ENCODE measurements at places on chromosomes 2 and 18.

- no peak for DNase-seq
Observed at GRCh38 chr2:123816203-123816602, 208.9 kb upstream of the CNTNAP5 start.

- DNase-seq: no peak
Observed at GRCh38 chr2:234374150-234374508, 122.8 kb downstream of the ARL4C start.

GRCh38 chr2:241977557-241978300, 108.2 kb downstream of the RTP5 start:
- no peak for DNase-seq

DNA sequence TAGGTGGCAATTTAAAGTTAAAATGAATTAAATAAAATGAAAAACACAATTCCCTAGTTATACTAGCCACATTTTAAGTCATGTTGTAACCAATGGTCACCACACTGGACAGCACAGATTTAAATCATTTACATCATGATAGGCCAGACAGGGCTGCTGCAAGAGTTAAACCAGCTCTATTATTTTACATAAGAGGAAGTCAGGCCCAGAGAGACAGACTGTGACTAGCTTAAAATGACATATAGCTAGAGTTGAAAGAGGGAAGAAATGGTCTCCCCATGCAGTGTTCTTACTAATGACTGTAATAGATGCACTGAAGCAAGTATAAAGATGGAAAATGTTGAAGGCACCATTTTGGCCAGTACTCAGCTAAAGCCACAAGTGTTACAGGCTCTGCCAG, 69.6 kb downstream of the SLC66A3 start:
- no peak for DNase-seq

GRCh38 chr2:217792626-217793527, 209.9 kb downstream of the TNS1 start:
- no peak for DNase-seq

GRCh38 chr2:212364112-212364985, 174.3 kb downstream of the ERBB4 start:
- no peak for DNase-seq

GRCh38 chr2:231124838-231125568, at the start of gene HTR2B:
Gene HTR2B (minus strand): TSS chr2:231125042. CDS start chr2:231123764, 1,278 bp downstream.
- DNase-seq: no peak

- DNase-seq: no peak
Observed at GRCh38 chr2:236603361-236604015, 33.9 kb downstream of the ACKR3 start.

DNA sequence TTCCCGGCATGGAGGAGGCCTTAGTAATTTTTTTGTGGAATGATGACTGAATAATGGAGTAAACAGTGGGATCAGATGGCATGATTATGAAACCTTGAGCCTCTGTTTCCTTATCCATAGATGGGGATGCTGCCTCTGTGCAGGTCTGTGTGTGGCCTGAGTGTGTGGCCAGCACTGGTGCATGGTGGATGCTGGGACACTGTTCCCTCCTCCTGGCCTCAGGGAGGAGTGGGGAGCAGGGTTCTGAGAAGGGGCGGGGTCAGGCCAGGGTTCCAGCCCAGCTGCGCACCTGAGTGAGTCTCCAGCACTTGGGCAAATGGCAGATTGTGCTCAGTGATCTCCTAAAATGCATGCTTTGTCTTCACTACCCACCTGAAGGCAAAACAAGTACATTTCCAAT, 66.4 kb downstream of the DCDC2C start:
- no peak for DNase-seq

- no peak for DNase-seq
Observed at GRCh38 chr2:98730053-98730706, 752 bp downstream of the MGAT4A start.

DNA sequence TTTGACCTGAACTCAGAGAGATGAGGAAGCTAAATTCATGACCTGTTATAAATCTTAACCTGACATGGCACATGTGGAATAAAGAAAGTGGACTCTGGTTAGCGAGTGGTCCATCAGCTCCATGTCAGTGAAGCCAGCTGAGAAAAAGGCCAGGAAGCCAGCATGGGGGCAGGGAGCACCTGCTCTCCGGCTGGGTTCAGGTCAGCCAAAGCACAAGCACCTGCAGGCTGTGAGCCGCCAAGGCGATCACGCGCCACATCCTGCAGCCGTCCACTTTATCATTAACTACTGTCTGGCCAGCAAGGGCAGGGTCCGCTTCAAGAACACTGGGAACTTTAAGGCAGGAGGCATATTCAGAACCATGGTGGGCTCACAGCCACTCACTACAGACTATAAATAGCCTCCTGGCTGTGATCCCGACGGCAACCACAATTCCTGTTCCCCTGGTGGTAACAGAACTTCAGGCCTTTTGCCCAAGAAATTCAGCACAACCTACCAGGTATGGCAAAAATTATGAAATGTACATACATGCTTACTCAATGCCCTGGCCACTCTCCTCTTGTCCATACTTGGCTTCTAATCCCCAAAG, 35.5 kb downstream of the ACVR1 start:
- DNase-seq: no peak

DNA sequence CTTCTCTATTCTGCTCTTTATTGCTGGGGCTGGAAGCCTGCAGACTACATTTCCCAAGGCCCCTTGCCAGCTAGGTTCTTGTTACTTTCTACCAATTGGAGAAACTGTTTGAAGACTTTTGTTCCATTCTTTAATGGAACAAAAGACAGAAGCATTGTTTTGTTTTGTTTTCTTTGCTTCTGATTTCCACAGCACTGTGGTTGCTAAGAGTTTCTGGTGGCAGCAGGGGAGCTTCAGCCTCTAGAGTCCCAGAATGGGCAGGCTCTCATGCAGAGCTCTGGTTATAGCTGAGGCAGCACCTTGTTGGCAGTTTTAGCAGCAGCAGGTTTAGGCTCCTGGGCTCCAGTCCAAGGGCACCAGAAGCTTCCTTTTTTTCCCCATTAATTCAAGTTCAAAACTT, 234.3 kb downstream of the ETAA1 start:
- DNase-seq: no peak

- no peak for DNase-seq
Observed at GRCh38 chr2:234033174-234033573, 17.3 kb upstream of the SPP2 start.

DNA sequence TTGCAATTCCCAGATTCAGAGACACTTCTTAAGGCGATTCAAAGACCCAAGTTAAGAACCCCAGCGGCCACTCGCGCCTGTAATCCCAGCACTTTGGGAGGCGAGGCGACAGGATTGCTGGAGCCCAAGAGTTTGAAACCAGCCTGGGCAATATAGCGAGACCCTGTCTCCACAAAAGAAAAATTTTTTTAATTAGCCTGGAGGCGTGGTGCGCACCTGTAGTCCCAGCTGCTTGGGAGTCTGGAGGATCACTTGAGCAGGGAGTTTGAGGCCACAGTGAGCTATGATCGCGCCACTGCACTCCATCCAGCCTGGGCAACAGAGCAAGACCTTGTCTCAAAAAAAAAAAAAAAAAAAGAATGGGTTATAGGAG, 585 bp upstream of the ANAPC1 start:
- DNase-seq: no peak

DNA sequence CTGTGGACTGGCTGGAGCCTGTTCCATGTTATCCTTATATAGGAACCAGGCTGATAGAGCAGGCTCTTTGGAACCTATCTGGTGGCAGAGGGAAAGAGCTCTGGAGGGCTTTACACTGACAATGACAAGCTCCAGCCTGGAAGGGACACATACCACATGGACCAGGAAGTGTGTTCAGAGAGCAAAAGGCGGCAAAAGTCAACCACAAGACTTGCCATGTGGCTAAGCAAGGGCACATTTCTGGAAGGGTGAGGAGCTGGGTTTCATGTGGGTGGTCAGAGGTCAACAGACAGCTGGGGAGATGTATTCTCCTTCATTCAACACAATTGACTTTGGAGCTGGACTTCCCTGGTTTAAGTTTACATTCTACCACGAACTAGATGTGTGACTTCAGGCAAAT, 325.2 kb downstream of the DYSF start:
- DNase-seq: no peak

DNA sequence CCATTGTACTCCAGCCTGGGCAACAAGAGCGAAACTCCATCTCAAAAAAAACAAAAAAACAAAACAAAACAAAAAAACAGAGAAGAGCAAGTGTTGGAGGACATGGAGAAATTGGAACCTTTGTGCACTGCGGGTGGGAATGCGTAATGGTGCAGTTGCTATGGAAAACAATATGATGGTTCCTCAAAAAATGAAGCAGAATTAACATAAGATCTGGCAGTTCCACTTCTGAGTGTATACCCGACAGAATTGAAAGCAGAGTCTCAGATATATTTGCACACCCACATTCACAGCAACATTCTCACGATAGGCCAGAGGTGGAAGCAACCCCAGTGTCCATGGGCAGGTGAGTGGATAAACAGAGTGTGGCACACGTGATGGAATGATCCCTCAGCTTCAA, 11.0 kb upstream of the RALB start:
- no peak for DNase-seq

DNA sequence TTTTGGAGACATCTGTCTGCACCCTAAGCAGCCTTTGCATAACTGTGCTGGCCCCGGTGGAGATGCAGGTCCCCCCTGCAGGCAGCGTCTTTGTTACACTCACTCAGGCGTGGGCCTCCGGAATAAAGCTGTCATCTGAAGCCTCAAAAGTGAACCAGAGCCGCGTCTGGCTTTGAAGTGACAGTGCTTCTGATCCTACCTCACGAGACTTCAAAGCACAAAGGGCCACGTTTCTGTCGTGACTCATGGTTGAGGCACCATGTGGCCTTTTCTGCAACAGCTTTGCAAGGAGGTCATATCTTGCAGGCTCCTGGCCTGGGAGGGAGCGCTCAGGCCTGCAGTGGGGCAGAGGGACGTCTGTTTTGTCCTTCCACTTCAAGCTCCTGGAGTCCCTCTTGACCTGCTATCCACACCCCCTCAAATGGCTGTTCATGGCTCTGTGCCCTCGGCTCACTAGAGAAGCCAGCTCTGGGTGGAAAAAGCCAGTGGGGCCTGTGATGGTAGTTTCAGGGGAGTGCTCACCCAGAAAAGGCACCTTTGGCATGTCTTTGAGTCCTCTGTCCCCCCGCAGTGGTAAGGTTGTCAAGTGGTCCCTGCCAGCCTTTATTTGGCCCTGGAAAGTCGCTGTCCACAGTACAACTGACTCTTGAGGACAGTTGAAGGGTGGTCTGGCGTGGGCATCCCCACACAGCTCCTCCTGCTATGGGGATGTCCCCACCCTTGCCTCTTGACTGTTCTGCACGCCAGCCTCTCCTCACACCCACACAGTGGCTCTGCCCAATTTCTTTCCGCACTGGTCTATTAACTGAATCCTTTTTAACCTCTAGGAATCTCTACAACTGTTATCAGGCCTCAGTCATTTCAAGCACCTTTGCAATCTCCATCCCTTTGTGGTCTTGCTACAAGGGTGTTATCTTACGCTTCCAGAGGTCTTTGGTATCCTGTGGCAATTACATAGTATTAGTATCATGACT, 19.3 kb downstream of the GPR55 start:
- DNase-seq: no peak

DNA sequence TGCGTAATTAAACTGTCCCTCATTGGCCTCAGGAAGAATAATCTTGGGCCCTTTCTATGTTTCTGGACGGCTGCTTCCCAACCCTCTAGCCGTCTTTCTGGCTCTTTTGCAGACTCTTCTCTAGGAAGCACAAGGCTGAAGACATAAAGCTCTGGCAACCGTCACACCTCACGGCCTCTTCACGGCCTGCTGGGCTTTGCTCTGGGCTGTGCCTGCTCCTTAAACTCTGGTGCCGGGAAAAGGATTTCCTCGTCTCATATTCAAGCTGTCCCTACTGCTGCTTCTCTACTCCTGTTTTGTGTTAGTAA, 36.0 kb upstream of the WIPF1 start:
- no peak for DNase-seq

DNA sequence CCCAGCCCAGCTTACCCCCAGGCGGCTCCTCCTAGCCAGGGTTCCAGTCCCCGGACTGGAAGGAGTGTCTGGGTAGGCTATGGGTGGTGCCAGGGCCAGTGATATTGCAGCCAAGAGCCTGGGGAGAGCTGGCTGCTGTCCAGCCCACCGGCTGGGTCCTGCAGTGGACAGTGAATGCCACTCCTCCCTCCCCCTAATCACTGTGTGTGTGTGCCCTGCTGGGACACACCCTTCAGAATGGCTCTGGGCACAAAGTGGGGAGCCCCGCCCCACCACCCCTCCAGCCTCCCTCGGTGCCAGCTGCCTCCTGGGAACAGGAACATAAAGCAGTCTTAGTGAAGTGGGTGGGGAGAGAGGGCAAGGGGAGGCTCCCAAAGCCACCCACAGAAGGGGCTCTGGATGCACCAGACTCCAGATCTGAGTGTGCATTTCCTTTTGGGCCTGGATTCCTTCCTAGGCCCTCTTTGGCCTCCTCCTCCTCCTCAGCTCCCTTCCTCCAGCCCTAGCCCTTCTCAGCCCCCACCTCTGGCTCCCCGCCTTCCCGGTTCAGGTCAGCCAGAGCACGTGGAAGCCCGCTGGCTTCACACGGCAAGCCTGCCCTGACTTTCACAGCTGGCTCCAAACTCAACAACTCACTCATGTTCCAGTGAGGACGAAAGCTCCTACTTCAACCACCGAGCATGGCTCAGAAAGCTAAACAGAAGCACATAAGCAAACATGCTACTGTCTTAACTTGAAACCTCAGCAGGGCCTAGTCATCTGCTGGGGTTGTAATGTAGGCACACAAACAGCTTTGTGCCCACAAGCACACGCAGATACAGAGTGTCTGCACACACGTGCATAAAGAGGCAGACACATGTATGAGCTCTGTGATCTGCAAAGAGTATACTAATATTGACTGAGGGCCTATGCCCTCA, 209.2 kb upstream of the SMAD2 start:
- DNase-seq: no peak

All from GM10248 (cell line).